ENCODE measurements at places on chromosomes 4 and X. TPM values are rescaled to one million over a fixed set of nuclear protein-coding genes. Genes with fewer than 3 reads are reported as not detected.
A peak's percentile ranks its signal among the peaks of the same experiment; 100 is the strongest.

DNA sequence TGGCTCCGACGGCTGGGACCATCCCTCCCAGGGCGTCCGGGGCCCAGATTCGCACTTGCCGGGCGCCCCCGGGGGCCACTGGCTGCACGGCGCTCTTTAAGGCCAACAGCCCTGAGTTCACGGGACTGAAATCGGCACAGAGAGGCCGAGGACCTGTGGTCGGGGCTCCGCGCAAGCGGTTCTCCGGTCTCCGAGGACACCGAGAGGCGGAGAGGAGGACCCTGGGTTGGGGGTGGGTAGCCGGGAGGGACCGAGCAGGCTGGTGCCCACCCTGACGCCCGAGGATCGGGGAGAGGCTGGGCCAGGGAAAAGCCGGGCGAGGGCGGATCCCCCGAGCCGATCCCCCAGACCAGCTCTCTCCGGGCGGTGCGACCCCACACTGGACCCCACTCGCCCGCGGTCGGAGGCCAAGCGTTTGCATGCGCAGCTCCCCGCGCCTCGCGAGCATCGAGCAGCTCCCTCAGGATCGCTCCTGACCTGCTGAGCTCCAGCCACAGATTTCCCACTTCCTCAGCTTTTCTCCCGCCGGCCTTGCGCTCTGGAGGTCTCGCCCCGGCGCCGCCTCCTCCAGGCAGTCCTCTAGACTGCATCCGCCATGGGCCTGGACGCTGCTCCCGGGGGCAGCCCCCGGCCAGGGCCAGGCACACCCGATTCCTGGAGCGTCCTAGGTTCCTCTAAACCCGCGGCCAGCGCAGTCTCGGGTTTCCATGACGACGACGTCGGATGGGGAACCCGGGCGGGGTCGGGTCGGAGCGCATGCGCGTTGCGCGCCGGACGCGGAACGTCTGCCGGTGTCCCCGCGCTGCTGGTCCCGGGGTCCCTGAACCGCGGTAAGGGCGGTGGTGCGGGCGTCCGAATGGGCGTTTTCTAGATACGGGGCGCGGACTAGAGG, 17.6 kb upstream of the NAT8L start:
- H3K36me3 ChIP-seq: no peaks in the 10 kb centered on the region
- peak; percentile 77 for DNase-seq
- H3K27ac ChIP-seq: peak overlapping the region; percentile 67
- H3K4me3 ChIP-seq: peak overlapping the region; percentile 96
- H3K4me1 ChIP-seq: peaks cover 28% of the 10 kb centered on the region

GRCh38 chrX:16646366-16647138, 3.4 kb upstream of the S100G start:
- H3K4me1 ChIP-seq: no peaks in the 10 kb centered on the region
- DNase-seq: no peak
- no peak overlapping the region for H3K27ac ChIP-seq
- no peaks in the 10 kb centered on the region for H3K36me3 ChIP-seq

The SMIM10 gene
- 2.4 TPM for total RNA-seq

- no peaks in the 10 kb centered on the region for H3K27me3 ChIP-seq
- no peaks in the 10 kb centered on the region for H3K36me3 ChIP-seq
These were observed 53.4 kb downstream of the PPEF2 start for GRCh38 chr4:75848891-75849290.

DNA sequence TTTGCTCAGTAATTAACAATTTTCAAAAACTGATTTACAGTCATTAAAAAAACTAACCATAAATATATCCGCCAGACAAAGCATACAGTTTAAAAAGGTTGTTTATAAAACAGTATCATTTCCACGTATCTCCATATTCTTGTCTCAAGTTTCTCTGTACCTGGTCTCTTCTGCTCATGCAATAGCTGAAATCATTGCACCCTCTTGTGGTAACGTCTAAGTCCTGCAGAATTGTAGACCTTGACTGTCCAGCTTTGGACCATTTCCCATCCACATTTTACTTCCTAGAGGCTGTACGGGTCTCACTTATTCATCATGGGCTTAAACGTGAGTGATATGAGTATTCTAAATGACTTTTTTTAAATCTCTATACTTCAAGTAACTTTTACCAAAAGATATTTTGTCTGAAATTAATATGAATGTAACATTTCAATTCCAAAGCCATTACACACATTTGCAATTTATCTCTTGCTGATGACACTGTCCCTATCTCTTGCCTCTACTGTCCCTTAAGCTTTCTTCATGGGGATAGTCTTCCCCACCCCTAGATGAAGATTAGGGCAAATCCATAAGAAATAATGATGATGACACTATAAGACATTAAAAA, 118.5 kb downstream of the BTC start:
- H3K4me3 ChIP-seq: no peak overlapping the region
- no peak overlapping the region for H3K27ac ChIP-seq
- DNase-seq: no peak
- no peaks in the 10 kb centered on the region for H3K4me1 ChIP-seq
- H3K27me3 ChIP-seq: no peaks in the 10 kb centered on the region

The DKK2 gene
- 0.53 TPM for total RNA-seq

The IL2 gene
- not detected for total RNA-seq

The CXCL11 gene
- not detected for total RNA-seq

DNA sequence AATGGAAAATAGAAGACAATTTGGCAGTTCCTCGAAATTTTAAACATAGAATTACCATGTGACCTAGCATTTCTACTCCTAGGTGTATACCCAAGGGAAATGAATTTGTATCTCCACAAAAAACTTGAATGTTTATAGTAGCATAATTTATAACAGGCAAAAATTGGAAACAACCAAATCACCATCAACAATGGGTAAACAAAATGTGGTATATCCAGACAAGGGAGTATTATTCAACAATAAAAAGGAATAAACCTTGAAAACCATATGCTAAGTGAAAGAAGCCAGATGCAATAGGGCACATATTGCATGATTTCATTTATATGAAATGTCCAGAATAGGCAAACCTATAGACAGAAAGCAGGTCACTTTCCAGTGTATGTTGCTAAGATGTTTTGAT, 83.8 kb downstream of the SNX25 start:
- H3K27me3 ChIP-seq: no peaks in the 10 kb centered on the region
- no peaks in the 10 kb centered on the region for H3K4me1 ChIP-seq
- no peaks in the 10 kb centered on the region for H3K36me3 ChIP-seq
- H3K4me3 ChIP-seq: no peak overlapping the region

The EBP gene
- 47.0 TPM for total RNA-seq

The INPP4B gene
- total RNA-seq: 48.7 TPM

DNA sequence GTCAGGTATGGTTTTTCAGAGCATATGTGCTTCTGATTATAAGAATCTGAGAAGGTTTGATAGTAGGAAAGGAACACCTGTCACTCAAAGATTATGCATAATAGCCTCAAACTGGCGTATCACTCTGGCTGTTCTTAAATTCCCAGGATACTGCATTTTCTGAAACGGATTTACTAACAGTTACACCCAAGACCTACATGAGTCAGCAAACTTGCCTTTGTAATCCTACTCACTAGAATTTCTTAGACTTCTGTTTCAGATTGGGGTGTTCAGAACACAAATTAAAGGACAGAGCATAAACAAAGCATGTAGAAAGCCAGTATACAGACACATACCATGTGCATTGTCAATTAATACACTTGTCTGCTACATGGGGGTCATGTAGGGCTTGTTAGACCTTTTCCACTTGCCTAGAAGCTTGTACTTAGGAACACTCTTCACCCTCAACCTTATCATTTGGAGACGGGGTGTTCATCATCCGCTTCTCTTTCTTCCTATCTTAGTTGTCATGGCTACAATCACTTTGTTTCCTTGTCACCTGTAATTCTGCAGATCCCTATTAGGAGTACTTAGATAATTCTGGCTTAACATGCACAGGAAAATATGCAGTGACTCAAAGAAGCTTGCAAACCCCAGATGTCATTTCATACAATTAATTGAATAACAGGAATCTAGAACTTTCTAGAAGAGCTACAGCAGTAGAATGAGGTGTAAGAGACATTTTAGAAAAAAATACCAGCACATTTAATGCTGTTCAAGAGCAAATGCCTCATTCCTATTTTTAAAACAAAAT, 593.0 kb upstream of the TENM3 start:
- no peaks in the 10 kb centered on the region for H3K4me1 ChIP-seq
- DNase-seq: no peak
- no peak overlapping the region for H3K4me3 ChIP-seq
- H3K27me3 ChIP-seq: no peaks in the 10 kb centered on the region
- no peaks in the 10 kb centered on the region for H3K36me3 ChIP-seq

The KIF4A gene
- total RNA-seq: 1.3 TPM

DNA sequence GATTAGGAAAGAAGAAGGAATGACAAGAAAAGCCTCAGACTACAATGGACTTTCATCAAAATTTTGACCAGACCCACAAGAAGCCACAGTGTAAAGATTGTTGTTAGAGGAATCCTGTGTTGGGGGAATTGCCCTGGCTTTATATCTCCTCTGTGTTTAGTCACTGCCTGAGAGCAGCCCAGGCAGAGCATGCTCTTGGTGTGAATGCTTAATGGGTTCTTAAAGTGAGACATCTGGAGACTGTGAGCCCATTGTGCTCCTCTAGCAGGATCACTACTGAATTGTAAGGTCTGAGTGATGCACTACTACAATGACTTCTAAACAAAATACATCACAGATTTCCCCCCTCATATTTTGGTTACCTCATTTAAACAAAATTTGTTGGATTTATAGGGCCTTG, 1860.5 kb upstream of the ADGRL3 start:
- H3K4me1 ChIP-seq: no peaks in the 10 kb centered on the region
- no peaks in the 10 kb centered on the region for H3K27me3 ChIP-seq
- no peaks in the 10 kb centered on the region for H3K36me3 ChIP-seq
- no peak for DNase-seq
- H3K27ac ChIP-seq: no peak overlapping the region
- no peak overlapping the region for H3K4me3 ChIP-seq

DNA sequence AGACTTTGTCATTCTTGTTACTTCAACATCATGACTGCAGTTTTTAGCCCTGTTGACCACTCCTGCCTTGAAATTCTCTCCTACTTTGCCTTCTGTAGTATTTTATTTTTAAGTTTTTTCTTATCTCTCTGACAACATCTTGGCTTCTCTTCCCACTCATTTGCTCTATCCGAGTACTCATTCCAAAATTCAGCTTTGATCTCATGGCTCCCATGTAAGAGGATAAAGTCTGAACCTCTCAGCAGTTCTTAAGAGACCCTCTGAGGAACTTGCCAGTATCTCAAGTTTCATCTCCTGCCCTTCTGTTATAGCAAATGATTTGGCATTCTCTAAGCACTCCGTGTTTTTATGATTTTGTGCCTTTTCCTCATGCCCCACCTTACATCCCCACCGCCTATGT, 67.7 kb downstream of the GALNT7 start:
- H3K4me1 ChIP-seq: no peaks in the 10 kb centered on the region
- H3K27me3 ChIP-seq: no peaks in the 10 kb centered on the region
- DNase-seq: no peak
- H3K36me3 ChIP-seq: no peaks in the 10 kb centered on the region
- H3K4me3 ChIP-seq: no peak overlapping the region

GRCh38 chr4:25060963-25061340, 30.2 kb upstream of the LGI2 start:
- no peaks in the 10 kb centered on the region for H3K4me1 ChIP-seq
- no peaks in the 10 kb centered on the region for H3K27me3 ChIP-seq
- no peak overlapping the region for H3K4me3 ChIP-seq
- H3K36me3 ChIP-seq: no peaks in the 10 kb centered on the region
- no peak for DNase-seq

DNA sequence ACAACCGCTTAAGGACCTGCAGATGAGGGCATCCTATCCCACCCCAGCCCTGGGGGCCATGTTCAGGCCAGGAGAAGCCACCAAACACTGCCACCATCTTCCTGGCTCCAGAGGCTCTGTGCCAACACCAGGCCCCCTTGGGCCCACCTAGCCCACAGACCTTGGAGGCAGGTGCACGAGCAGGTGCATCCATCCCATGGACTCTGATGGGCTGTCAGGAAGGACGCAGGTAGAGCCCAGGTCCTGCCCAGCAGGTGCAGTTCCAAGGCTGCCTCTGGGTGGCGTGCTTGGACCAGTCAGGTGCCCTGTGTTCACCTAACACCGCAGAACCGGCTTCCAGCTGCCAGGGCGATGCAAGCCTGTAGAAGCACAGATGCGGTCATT, 22.8 kb upstream of the PDE6B start:
- H3K4me1 ChIP-seq: no peaks in the 10 kb centered on the region
- peak; percentile 84 for DNase-seq
- no peaks in the 10 kb centered on the region for H3K27me3 ChIP-seq
- no peaks in the 10 kb centered on the region for H3K36me3 ChIP-seq
- H3K27ac ChIP-seq: no peak overlapping the region

DNA sequence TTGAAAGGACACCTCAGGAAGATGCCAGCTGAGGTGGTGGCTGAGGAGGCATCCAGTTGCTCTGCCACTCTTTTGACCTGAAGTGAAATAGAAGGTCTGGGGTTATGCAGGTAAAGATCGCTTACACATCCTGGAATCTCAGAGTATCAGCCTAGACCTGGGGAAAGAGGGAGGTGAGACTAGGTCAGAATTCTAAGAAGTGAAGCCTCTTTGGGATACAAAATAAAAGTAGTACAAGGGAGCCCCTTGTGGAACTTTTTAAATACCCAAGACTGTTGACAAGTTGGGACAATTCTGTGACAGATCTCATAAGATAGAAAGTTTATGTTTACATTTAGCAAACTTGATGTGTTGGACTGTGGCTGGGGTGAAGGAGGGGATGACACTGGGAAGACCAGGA, 263.1 kb downstream of the SPRY1 start:
- no peaks in the 10 kb centered on the region for H3K27me3 ChIP-seq
- no peak for DNase-seq
- no peak overlapping the region for H3K4me3 ChIP-seq
- no peaks in the 10 kb centered on the region for H3K36me3 ChIP-seq

DNA sequence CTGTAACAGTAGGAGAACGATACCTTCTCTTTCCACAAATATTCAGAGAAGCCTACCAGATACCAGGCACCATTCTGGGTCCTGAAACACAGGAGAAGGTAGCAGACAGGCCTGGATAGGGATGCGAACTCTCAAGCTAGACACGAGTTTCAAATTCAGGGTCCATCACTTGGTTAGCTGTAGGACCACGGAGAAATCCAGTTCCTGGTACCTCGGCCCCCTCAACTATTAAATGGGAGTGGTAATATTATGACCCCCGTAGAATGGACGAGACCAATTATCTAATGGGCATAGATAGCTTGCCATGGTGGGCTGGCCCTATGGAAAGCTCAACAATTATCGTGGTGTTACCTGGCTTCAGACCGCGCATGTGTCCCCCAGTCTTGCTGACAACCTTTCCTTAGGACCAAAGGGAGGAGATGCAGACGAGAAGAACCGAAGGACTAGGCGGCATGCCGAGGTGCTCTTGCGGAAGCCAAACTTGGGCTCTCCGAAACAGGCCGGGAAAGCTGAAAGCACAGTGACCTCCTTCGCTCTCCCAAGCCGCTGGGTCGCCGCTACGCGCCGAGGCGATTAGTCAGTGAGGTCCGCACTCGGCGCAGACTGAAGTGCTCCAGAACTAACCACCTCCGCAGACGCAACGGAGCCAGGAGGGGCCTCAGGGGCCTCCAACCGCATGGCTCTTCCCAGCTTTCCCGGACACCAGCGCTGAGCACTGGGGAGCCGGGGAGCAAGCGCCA, 19.6 kb downstream of the NKX3-2 start:
- no peak overlapping the region for H3K27ac ChIP-seq
- H3K36me3 ChIP-seq: no peaks in the 10 kb centered on the region
- no peak overlapping the region for H3K4me3 ChIP-seq
- H3K4me1 ChIP-seq: peaks cover 7% of the 10 kb centered on the region
- H3K27me3 ChIP-seq: no peaks in the 10 kb centered on the region

Data from Peyer's patch (tissue), 4 donors.